Osteocyte (in vitro differentiated cells): ENCODE measurements at places on chromosomes 16 and 17. TPM values are rescaled to one million over a fixed set of nuclear protein-coding genes. Genes with fewer than 3 reads are reported as not detected.

DNA sequence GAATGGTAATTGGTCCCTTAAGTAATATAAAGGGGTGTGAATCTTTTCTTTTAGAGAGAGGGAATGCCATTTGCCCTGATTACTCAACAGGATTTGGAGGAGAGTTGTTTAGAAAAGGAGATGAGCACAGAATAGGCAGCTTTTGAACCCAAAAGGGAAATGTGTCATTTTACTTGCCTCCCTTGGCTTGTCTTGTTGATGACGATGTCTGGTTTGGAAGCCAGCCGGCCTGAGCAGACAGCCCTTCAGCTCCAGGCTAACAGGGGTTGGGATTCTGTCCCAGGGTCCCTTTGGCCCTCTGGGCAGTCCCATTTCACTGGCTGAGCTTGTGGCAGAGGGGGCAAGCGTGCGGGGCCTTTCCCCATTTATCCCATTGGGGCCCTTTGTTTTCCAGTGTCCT, 22.3 kb upstream of the PRKAR1A start:
- no peak overlapping the region for H3K4me3 ChIP-seq
- H3K27me3 ChIP-seq: peaks cover 30% of the 10 kb centered on the region
- no peak for DNase-seq
- no peaks in the 10 kb centered on the region for H3K36me3 ChIP-seq
- peaks cover 2% of the 10 kb centered on the region for H3K4me1 ChIP-seq
- H3K27ac ChIP-seq: no peak overlapping the region

GRCh38 chr17:34620458-34620857, 41.1 kb downstream of the TMEM132E start:
- H3K4me1 ChIP-seq: no peaks in the 10 kb centered on the region
- no peaks in the 10 kb centered on the region for H3K36me3 ChIP-seq
- no peaks in the 10 kb centered on the region for H3K27me3 ChIP-seq
- H3K27ac ChIP-seq: no peak overlapping the region
- H3K4me3 ChIP-seq: no peak overlapping the region
- no peak for DNase-seq

DNA sequence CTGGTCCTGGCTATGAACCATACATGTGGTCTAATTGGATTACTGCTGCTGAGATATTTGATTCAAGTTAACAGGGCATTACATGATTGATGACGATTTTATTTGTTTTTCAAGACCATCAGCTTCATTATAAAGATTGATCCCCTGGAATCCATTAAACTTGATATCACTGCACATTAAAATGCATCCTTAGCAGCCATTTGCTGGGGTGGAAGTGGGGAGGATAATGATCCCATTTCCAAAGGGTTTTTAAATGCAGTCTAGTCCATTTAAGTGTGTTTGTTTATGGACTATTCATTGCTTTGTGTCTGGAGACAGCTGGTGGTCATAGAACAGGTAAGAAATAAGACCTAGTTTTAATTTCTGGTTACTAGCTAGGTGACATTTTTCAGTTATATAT, 40.9 kb downstream of the ADAMTS18 start:
- no peaks in the 10 kb centered on the region for H3K36me3 ChIP-seq
- H3K4me1 ChIP-seq: no peaks in the 10 kb centered on the region
- H3K27me3 ChIP-seq: no peaks in the 10 kb centered on the region
- H3K27ac ChIP-seq: no peak overlapping the region
- no peak overlapping the region for H3K4me3 ChIP-seq

- no peak for DNase-seq
- H3K27ac ChIP-seq: no peak overlapping the region
- no peak overlapping the region for H3K4me3 ChIP-seq
- no peaks in the 10 kb centered on the region for H3K27me3 ChIP-seq
- no peaks in the 10 kb centered on the region for H3K4me1 ChIP-seq
- H3K36me3 ChIP-seq: no peaks in the 10 kb centered on the region
Observed at GRCh38 chr17:65218261-65218660, 81.1 kb downstream of the RGS9 start.

DNA sequence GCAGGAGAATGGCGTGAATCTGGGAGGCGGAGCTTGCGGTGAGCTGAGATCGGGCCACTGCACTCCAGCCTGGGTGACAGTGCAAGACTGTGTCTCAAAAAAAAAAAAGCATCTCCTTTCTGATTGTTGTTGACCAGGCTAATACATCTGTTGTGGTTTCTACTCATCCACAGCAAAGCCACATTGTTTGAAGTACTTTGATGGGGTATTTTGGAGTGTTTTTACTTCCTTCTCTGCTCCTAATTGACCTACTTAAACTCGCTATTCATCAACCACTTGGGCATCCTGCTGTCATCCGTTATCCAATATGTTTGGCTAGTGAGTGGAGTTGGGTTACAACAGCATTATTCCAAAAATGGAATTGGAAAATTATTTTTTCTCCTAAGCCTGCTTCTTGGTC, 3.5 kb upstream of the CDC27 start:
- H3K36me3 ChIP-seq: no peaks in the 10 kb centered on the region
- no peak for DNase-seq
- H3K4me1 ChIP-seq: peaks cover 10% of the 10 kb centered on the region
- H3K27me3 ChIP-seq: no peaks in the 10 kb centered on the region
- H3K27ac ChIP-seq: no peak overlapping the region

- no peak overlapping the region for H3K4me3 ChIP-seq
- H3K4me1 ChIP-seq: no peaks in the 10 kb centered on the region
- no peak for DNase-seq
- no peak overlapping the region for H3K27ac ChIP-seq
Observed at GRCh38 chr16:15704545-15704987, 54.5 kb downstream of the NDE1 start.

The CES1 gene
- total RNA-seq: not detected in 2 replicates

GRCh38 chr16:27628241-27628942, 78.4 kb downstream of the KATNIP start:
- H3K4me1 ChIP-seq: peaks cover 8% of the 10 kb centered on the region
- no peak overlapping the region for H3K27ac ChIP-seq
- H3K27me3 ChIP-seq: no peaks in the 10 kb centered on the region
- H3K36me3 ChIP-seq: peaks cover 6% of the 10 kb centered on the region

GRCh38 chr16:70750893-70751467, 50.0 kb downstream of the VAC14 start:
- peak overlapping the region; percentile 92 for H3K27ac ChIP-seq
- no peaks in the 10 kb centered on the region for H3K27me3 ChIP-seq
- no peak for DNase-seq
- no peak overlapping the region for H3K4me3 ChIP-seq

The RAB37 gene
- total RNA-seq: not detected in 2 replicates

GRCh38 chr17:57256708-57257112, 387 bp downstream of the MSI2 start:
- peaks cover 5% of the 10 kb centered on the region for H3K36me3 ChIP-seq
- peaks cover 30% of the 10 kb centered on the region for H3K4me1 ChIP-seq
- H3K4me3 ChIP-seq: peak overlapping the region; percentile 88
- no peak overlapping the region for H3K27ac ChIP-seq
- no peak for DNase-seq

DNA sequence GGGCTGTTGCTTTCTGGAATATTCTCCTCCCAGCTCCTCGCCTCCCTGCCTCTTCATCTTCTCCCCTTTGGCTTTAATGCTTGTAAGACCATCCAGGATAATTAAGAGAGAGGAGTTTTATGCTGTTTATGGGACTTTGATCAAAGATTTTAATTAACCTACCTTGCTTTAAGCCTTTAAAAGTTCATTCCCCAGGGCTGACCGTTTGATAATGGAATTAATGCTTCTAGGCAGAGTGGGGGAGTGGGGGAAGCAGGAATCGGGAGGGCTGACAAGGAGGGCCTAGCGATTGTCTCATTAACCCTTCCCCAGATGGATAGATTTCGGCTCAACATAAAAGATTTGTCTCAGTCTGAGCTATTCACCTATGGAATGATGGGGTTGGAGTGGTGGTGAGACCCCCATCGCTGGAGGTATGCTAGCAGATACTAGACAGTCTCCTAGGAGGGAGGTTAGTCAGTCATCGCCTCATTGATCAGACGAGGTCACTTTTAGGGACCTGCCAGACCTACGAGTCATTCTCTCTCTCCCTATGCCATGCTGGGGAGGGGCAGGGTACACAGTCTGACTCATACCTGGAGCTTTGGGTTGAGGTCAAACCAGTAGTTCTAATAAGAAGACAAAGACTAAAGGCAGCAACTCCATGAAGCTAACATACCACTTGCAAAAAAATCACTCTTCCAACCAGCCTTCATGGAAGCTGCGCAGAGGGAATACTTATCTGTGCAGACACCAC, 236.6 kb upstream of the NLRP1 start:
- no peak overlapping the region for H3K27ac ChIP-seq
- no peak overlapping the region for H3K4me3 ChIP-seq
- no peaks in the 10 kb centered on the region for H3K36me3 ChIP-seq
- H3K27me3 ChIP-seq: peaks cover 6% of the 10 kb centered on the region

The TBC1D28 gene
- total RNA-seq: not detected in 2 replicates

DNA sequence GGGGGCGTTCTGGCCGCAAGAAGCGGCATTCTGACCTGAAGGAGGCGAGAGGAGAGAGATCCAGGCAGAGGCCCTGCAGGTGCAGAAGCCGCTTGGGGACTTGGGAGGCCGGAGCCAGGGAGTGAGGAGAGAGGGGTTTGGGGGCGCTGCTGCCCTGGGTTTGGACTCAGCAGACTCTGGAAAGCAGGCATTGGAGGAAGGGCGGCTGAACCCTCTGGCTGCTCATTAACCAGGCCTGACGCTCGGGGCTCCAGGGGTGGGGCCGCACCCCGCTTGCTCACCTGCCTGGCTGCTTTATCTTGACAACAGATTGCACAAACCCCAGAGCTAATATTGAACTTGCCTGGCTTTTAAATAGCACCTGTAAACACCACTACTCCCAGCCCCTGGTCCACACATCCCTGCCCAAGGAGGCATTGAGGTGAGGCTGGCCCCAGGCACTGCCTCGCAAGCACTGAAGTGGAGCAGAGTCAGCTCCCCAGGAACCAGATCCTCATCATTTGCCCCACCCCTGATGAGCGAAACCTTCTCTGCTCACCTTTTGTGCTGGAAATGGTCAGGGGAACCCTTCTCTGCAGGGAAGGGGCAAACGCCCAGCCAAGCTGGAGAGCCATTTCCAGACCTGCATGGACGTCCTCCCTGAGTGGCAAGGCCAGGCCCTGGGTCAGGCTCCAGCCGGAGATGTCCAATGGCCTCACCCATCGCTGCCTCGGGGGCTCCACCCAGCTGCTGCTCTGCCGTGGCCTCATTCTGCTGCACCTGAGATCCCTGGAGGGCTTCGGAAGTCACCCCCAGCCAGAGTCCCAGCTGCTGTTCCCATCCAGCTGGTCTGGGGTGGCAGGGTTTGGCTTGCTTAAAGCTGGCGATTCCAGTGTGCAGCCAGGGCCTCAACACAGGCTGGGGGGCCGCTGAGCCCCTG, 190.2 kb upstream of the GSE1 start:
- peaks cover 24% of the 10 kb centered on the region for H3K4me1 ChIP-seq
- no peak for DNase-seq
- no peaks in the 10 kb centered on the region for H3K27me3 ChIP-seq
- H3K36me3 ChIP-seq: no peaks in the 10 kb centered on the region

GRCh38 chr17:44932096-44932786, 15.3 kb downstream of the KIF18B start:
- DNase-seq: no peak
- H3K4me3 ChIP-seq: no peak overlapping the region
- H3K27ac ChIP-seq: no peak overlapping the region
- H3K4me1 ChIP-seq: no peaks in the 10 kb centered on the region
- H3K36me3 ChIP-seq: peaks cover 4% of the 10 kb centered on the region
- H3K27me3 ChIP-seq: no peaks in the 10 kb centered on the region

The MRTFB gene
- 26.3 and 31.4 TPM in 2 replicates for total RNA-seq

- peaks cover 19% of the 10 kb centered on the region for H3K36me3 ChIP-seq
- no peak overlapping the region for H3K4me3 ChIP-seq
- peaks cover 49% of the 10 kb centered on the region for H3K4me1 ChIP-seq
- H3K27me3 ChIP-seq: no peaks in the 10 kb centered on the region
Observed at GRCh38 chr17:21029515-21029914, 13.3 kb downstream of the USP22 start.

The CCL17 gene
- not detected in 2 replicates for total RNA-seq

The CFAP97D1 gene
- total RNA-seq: not detected in 2 replicates

DNA sequence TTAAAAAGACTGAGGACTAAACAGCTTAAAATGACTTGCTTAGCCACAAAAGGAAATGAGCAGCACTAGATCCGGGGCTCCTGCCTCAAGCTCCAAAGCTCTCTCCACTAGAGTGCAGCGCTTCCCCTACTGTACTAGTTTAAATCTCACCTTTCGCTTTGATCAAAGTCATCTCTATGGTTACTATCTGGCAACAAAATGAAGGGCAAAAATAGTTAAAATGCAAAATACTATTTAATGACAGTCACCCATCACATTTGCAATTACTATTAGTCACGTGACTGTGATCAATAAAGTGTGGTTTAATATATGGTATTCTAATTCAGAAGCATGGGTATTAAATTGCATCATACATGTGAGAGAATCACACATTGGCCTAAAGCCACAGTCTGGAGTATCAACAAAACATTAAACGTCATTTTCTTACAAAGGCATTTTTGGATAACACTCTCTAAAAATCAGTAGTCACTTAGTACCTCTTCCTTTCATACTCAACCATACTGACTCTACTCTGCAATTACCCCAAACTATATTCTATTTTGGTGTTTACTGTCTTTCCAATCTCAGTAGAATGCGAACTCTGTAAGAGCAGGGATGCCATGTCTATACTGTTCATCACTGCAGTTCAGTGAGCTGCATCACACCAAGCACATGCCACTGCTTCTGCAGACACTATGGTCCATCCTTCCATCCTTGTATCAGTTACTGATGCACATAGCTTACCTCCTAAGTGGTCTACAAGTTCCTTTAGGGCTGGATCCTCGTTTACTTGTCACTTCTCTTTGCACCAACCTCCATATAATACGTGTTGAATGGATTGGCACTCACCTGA, 6.2 kb downstream of the PSMD12 start:
- no peak overlapping the region for H3K27ac ChIP-seq
- peaks cover 30% of the 10 kb centered on the region for H3K4me1 ChIP-seq
- H3K4me3 ChIP-seq: no peak overlapping the region
- no peak for DNase-seq

The ZNF688 gene
- 10.9 and 11.3 TPM in 2 replicates for total RNA-seq

The NOG gene
- not detected in 2 replicates for total RNA-seq

DNA sequence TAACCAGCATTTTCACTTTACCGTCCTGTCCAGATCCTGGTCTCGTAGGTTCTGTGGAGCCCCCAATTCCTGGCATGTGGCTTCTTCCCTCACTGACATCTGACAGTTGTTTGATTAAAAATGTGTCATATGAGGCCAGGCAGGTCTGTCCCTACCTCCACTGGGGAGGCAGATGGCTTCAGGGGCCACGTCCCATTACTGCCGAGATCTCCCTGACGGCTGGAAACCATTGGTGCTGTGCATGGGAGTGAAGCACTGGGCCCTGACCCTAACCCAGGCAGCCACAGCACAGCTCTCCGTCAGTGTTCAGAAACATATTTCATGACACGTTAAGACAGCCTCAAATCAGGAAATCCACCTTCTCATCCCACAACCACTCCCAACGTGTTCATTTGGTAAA, 77.5 kb downstream of the GNAO1 start:
- H3K4me3 ChIP-seq: no peak overlapping the region
- no peak overlapping the region for H3K27ac ChIP-seq
- peaks cover 18% of the 10 kb centered on the region for H3K4me1 ChIP-seq
- H3K36me3 ChIP-seq: no peaks in the 10 kb centered on the region
- DNase-seq: no peak

GRCh38 chr17:48016112-48016511, 21.5 kb downstream of the COPZ2 start:
- no peak overlapping the region for H3K4me3 ChIP-seq
- H3K27me3 ChIP-seq: peaks cover 14% of the 10 kb centered on the region
- peaks cover 10% of the 10 kb centered on the region for H3K4me1 ChIP-seq
- H3K27ac ChIP-seq: no peak overlapping the region
